ENCODE measurements at places on chromosomes 2 and 18.

DNA sequence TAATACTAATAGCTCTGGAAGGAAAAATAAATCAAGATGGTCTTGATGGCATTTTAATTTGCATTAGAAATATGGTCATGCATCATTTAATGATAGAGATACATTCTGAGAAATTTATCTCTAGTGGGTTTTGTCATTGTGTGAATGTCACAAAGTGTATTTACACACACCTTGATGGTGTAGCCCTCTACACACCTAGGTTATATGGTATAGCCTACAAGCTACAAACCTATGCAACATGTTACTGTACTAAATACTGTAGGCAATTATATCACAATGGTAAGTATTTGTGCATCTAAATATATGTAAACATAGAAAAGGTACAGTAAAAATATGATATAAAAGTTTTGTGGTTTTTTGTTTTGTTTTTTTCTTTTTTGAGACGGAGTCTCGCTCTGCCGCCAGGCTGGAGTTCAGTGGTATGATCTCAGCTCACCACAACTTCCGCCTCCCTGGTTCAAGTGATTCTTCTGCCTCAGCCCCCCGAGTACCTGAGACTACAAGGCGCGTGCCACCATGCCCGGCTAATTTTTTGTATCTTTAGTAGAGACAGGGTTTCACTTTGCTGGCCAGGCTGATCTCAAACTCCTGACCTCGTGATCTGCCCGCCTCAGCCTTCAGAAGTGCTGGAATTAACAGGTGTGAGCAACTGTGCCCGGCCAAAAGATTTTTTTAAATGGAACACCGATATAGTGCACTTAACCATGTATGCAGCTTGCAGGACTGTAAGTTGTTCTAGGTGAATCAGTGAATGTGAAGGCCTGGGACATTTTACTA, 83.7 kb upstream of the UBXN4 start:
- H3K36me3 ChIP-seq = no peaks in the 10 kb centered on the region
- peak; percentile 38 for DNase-seq
- H3K4me1 ChIP-seq = peaks cover 3% of the 10 kb centered on the region

- H3K4me1 ChIP-seq = no peaks in the 10 kb centered on the region
- no peaks in the 10 kb centered on the region for H3K27me3 ChIP-seq
- DNase-seq = no peak
- H3K27ac ChIP-seq = no peak overlapping the region
- H3K36me3 ChIP-seq = no peaks in the 10 kb centered on the region
Measured at GRCh38 chr18:78423811-78424210, 555.8 kb upstream of the SALL3 start.

DNA sequence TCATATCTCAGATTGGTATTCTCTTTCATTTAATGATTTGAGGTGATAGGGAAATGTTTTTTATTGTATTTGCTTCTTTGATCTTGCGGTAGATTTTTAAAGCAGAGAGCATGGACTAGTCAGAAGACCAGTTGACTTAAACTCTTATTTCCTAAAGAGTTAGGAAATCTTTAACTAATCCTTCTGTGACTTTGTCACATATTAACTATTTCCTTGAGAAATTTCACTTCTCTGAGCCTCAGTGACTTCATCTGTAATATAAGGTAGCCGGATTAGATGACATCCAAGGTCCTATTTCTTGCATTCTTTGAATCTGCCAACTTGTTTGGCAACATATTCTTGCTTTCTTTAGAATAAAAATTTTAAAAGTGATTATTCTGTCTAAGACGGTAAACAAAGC, 55.6 kb downstream of the MTX2 start:
- no peaks in the 10 kb centered on the region for H3K4me1 ChIP-seq
- no peaks in the 10 kb centered on the region for H3K27me3 ChIP-seq
- DNase-seq = no peak
- no peak overlapping the region for H3K4me3 ChIP-seq
- H3K27ac ChIP-seq = no peak overlapping the region

DNA sequence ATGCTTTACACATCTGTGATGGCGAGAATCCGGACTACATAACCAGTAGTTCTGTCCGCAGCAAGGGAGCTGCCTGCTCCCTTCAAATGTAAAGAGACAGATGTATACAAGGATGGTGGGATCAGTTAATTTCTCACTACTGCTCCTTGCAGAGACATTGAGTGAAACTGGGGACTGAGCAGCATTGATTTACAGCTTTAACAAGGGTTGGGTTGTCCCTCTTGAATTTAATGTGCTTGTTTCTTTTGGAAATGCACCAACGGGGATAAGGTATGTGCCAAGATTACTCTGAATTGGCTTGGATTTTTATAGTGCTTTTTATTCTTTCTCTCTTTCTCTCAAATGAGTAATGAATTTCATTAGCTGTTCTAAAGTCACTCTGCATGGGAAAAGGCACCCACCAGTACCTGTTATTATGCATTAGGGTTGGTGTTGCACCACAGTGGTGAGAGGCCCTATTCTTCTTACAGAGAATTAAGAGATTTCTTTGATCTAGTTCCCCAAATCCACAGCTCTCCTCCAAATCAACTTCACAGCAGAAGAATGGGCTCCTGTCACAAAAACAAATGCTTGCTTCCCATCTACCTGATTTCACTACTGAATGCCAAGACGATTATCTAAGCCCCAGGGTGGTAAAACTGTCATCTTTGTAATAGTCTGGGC, 107.6 kb downstream of the DOCK10 start:
- no peaks in the 10 kb centered on the region for H3K27me3 ChIP-seq
- no peak overlapping the region for H3K4me3 ChIP-seq
- H3K36me3 ChIP-seq = peaks cover 14% of the 10 kb centered on the region
- no peak for DNase-seq
- no peak overlapping the region for H3K27ac ChIP-seq
- H3K4me1 ChIP-seq = peaks cover 26% of the 10 kb centered on the region
